ENCODE measurements at places on chromosomes 6 and 20. TPM values are rescaled to one million over a fixed set of nuclear protein-coding genes. Genes with fewer than 3 reads are reported as not detected.

- no peak overlapping the region for H3K27ac ChIP-seq
- no peak for DNase-seq
- peaks cover 9% of the 10 kb centered on the region for H3K36me3 ChIP-seq
- H3K4me3 ChIP-seq: no peak overlapping the region
- H3K27me3 ChIP-seq: no peaks in the 10 kb centered on the region
Observed at GRCh38 chr20:63567136-63567385, 7.0 kb downstream of the HELZ2 start.

- peak; percentile 48 for DNase-seq
- H3K36me3 ChIP-seq: no peaks in the 10 kb centered on the region
- no peaks in the 10 kb centered on the region for H3K27me3 ChIP-seq
- H3K27ac ChIP-seq: no peak overlapping the region
Observed at GRCh38 chr20:4740774-4741431, 19.2 kb downstream of the PRND start.

The SLCO4A1 gene
- 42.9 TPM for total RNA-seq

The PCMT1 gene
- total RNA-seq: 74.0 TPM

GRCh38 chr6:165684333-165684732, 21.3 kb upstream of the PDE10A start:
- H3K4me3 ChIP-seq: no peak overlapping the region
- no peak for DNase-seq
- no peaks in the 10 kb centered on the region for H3K4me1 ChIP-seq
- no peaks in the 10 kb centered on the region for H3K36me3 ChIP-seq

The FOXA2 gene
- 29.1 TPM for total RNA-seq

The TRIM15 gene
- total RNA-seq: 26.8 TPM

The TP53TG5 gene
- 1.0 TPM for total RNA-seq

DNA sequence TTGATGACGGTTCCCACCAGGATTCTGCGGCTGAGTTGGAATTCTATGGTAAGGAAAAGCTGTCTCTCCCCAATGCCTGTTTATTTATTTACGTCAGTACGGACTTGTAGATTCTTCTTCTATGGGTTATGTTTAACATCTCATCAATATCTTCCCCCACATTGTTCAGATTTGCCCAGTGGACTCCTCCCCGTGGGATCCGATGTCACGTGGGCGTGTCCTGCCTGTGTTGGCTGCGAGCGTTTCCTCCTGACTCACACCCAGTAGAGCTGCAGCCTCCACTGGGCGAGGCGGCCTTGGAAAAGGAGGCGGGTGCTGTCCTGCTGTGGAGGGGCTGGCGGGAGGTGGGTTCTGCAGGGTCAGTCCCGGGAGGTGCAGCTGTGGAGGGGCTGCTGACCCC, 46.8 kb upstream of the SLCO4A1 start:
- peak; percentile 61 for DNase-seq
- no peaks in the 10 kb centered on the region for H3K4me1 ChIP-seq
- H3K27ac ChIP-seq: no peak overlapping the region
- H3K36me3 ChIP-seq: no peaks in the 10 kb centered on the region
- H3K27me3 ChIP-seq: peaks cover 8% of the 10 kb centered on the region

DNA sequence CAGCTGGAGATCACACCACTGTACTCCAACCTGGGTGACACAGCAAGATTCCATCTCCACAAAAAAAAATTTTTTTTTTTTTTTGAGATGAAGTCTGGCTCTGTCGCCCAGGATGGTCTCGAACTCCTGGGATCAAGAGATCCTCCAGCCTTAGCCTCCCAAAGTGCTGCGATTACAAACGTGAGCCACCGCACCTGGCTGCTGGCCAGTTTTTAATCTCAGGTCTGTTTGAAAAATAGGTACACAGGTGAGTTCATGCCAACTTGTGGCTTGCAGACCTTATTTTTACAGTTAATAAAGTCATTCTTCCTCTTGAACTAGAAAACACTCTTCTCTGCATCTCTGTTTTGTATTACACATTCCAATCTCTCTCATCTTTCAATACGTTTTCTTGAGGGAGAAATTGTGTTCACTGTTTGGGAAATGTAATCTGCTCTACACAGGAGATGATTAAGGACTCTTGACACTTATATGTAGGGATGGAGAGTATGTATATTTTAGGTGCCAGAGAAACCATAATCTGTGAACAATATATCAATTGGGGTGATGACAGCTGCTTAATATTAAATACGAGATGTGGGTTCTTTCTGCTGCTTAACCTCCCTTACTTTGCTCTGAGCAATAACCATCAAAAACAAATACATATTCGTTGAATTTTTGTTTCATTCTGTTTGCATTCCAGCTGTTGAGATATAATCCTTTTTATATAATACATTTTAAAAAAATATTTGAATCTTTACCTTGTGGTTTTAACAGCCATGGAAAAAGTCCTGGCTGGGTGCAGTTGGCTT, 17.7 kb upstream of the RIPOR3 start:
- no peak overlapping the region for H3K27ac ChIP-seq
- DNase-seq: no peak
- no peaks in the 10 kb centered on the region for H3K4me1 ChIP-seq
- no peaks in the 10 kb centered on the region for H3K36me3 ChIP-seq
- H3K4me3 ChIP-seq: no peak overlapping the region
- H3K27me3 ChIP-seq: no peaks in the 10 kb centered on the region

GRCh38 chr6:151087861-151088598, 151.7 kb upstream of the AKAP12 start:
- H3K27ac ChIP-seq: no peak overlapping the region
- H3K4me1 ChIP-seq: no peaks in the 10 kb centered on the region
- H3K4me3 ChIP-seq: no peak overlapping the region
- no peaks in the 10 kb centered on the region for H3K27me3 ChIP-seq
- no peaks in the 10 kb centered on the region for H3K36me3 ChIP-seq

DNA sequence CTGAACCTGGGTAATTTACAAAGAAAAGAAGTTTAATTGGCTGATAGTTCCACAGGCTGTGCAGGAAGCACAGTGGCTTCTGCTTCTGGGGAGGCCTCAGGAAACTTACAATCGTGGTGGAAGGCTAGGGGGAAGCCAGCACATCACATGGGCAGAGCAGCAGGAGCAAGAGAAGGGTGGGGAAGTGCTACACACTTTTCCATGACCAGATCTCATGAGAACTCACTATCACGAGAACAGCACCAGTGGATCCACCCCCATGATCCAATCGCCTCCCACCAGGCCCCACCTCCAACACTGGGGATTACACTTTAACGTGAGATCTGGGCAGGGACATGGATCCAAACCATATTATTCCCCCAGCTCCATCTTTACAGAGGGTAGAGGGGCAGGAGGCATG, 166.4 kb downstream of the NFATC2 start:
- no peak overlapping the region for H3K4me3 ChIP-seq
- H3K36me3 ChIP-seq: no peaks in the 10 kb centered on the region
- no peak overlapping the region for H3K27ac ChIP-seq
- no peak for DNase-seq

DNA sequence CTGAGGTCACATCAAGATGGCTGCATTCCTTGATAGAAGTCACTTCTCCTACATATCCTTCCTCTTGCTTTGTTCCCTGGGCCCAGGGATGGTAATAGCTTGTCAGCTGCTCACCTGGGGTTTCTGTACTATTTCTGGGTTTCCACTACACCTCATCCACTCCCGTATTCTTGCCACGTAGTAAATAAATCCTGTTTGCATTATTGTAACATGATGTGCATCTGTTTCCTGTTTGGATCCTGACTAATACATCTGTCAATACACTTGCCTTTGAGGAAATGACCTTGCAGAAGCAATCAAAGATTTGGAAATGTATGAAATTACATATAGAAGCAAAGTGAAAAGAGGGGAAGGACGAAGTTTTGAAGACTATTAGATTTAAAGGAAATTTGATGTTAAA, 619.0 kb downstream of the PHF3 start:
- H3K27me3 ChIP-seq: no peaks in the 10 kb centered on the region
- H3K36me3 ChIP-seq: no peaks in the 10 kb centered on the region
- no peak overlapping the region for H3K4me3 ChIP-seq
- H3K27ac ChIP-seq: no peak overlapping the region

- H3K36me3 ChIP-seq: no peaks in the 10 kb centered on the region
- no peak overlapping the region for H3K27ac ChIP-seq
- no peak overlapping the region for H3K4me3 ChIP-seq
- H3K4me1 ChIP-seq: no peaks in the 10 kb centered on the region
Observed at GRCh38 chr6:25511376-25511775, 140.6 kb upstream of the SCGN start.

DNA sequence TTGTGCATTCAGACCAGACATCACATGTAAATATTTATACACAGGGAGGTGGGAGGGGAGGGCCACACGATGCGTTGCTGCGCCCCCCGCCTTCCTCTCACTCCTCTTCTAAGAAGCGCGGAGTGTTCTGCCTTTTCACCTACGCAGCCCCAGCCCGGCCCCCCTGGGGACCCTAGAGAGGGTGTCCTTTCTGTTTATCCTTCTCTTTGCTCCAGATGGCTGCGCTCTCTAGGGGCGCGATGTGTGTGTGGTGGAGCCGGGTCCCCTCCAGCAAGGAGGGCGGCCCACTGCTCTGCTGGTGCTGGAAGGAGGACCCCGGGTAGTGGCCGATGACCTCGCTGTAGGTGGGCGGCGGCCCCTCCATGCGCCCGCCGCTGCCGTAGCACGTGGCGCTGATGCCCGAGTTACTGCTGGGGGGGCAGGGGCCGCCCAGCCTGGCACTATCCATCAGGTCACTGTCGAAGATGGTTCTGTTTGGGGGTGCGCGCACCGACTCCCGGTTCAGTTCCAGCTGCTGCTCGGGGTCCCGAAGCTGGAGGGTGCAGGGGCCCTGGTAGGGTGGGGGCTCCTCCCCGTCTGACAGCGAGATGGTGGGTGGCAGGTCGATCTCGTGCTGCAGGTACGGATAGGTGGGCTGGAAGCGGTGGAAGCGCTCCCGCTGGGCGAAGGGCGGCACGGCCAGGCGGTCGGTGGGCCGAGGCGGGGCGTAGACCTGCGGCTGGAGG, 31.8 kb upstream of the ZBP1 start:
- no peak overlapping the region for H3K27ac ChIP-seq
- no peak overlapping the region for H3K4me3 ChIP-seq
- H3K27me3 ChIP-seq: no peaks in the 10 kb centered on the region
- peak; percentile 16 for DNase-seq
- H3K36me3 ChIP-seq: no peaks in the 10 kb centered on the region

DNA sequence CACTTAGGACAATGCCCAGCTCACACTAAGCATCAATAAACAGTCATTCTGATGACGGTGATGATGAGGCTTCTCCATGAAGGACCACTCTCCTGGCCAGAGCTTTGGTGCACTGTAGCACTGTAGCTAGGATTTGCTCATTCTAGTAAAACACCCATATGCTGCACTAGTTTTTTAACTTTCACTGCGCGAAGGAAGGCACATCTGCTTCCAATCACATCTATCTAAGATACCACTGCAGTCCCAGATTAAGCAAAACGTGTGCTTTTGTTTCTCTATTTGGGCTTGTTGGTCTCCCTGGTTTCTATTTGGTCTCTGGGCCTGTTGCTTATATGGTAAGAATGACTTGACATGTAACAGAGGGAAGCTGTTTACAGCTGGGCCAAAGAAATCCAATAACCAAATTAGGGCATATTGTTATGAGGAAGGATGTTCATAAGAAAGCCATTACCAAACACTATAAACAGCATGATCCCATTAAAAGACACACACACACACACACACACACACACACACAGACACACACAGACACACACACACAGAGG, 62.4 kb downstream of the FAM229B start:
- no peaks in the 10 kb centered on the region for H3K36me3 ChIP-seq
- H3K27me3 ChIP-seq: no peaks in the 10 kb centered on the region
- H3K4me1 ChIP-seq: no peaks in the 10 kb centered on the region
- H3K4me3 ChIP-seq: no peak overlapping the region
- peak overlapping the region; percentile 29 for H3K27ac ChIP-seq

The IPCEF1 gene
- 1.2 TPM for total RNA-seq

DNA sequence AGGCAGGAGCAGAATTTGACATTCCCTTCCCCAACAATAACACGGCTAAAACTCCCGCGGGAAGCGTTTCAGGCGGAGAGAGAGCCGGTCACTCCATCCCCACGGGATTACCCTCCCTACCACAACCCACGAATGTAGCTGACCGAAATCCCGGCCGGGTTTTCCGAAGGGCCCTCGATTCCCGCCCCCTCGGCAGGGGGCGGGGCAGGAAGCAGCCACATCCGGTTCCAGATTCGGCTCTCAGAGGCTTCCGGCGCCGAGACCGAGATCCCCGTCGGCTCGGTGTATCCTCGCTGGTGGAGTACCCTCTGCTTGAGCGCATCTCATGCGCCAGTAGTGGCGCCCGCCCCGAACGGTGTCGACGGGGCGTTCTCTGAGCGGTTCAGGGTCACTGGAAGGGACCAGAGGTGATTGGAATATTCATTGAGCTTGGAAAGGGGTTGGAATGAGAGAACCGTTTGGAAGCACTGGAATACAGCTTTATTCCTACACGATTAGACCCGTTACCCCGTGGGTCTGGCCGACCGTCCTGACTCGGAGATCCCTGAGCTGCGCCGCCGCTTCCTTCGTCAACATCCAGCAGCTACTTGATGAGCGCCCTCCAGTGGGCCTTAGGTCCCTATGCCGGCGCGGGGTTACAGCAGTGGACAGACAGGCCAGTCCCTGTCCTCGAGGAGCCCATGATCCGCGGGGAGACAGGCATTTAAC, 649 bp upstream of the RGL2 start:
- no peaks in the 10 kb centered on the region for H3K27me3 ChIP-seq
- peak overlapping the region; percentile 98 for H3K27ac ChIP-seq
- no peaks in the 10 kb centered on the region for H3K36me3 ChIP-seq
- H3K4me1 ChIP-seq: peaks cover 9% of the 10 kb centered on the region

DNA sequence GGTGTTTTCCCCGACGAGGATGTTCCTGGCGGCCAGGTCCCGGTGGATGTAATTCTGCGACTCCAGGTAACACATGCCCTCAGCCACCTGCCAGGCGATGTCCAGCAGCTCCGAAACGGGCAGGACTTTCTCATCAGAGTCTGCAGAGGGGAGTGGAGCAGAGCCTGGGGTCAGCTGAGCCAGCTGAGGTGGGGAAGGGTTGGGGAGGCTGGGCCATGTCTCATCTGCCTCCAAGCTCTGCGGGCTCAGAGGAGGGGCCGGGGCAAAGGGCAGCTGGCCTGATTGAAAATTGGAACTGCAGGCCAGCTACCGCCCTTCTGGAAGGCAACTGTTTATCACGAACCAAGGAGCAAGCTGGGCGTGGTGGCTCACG, 6.4 kb downstream of the PTK6 start:
- H3K27me3 ChIP-seq: no peaks in the 10 kb centered on the region
- H3K27ac ChIP-seq: no peak overlapping the region
- DNase-seq: peak; percentile 77
- peaks cover 10% of the 10 kb centered on the region for H3K4me1 ChIP-seq
- H3K4me3 ChIP-seq: no peak overlapping the region

The HS3ST5 gene
- 0.16 TPM for total RNA-seq

DNA sequence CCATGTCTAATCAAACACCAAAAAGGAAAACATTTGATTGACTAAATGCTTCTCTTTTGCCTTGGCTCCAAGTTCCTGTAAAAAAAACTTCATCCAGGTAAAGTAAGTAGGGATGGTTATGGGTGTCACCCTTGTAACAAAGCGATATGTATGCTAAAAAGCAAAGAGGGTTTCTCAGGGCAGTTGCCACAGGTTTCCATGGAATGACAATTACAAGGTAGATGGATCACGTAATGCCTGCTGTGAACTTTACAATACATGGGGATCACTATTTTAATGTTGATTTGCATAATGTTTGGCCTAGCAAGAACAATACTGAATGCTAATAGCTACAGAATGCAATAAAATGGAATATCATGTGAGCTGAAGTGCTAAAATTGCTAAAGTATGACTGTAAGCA, 2.9 kb upstream of the BMP2 start:
- peaks cover 2% of the 10 kb centered on the region for H3K4me1 ChIP-seq
- no peak for DNase-seq
- no peaks in the 10 kb centered on the region for H3K27me3 ChIP-seq
- H3K4me3 ChIP-seq: no peak overlapping the region
- no peaks in the 10 kb centered on the region for H3K36me3 ChIP-seq

- H3K4me1 ChIP-seq: no peaks in the 10 kb centered on the region
- no peaks in the 10 kb centered on the region for H3K36me3 ChIP-seq
- H3K27me3 ChIP-seq: no peaks in the 10 kb centered on the region
- H3K4me3 ChIP-seq: no peak overlapping the region
Observed at GRCh38 chr6:83927470-83927869, 68.0 kb downstream of the CYB5R4 start.
